ENCODE measurements at places on chromosomes 5 and 9.

- no peak for DNase-seq
Observed at GRCh38 chr9:14275331-14275730, 38.6 kb downstream of the NFIB start.

- no peak for DNase-seq
Observed at GRCh38 chr9:127558581-127559246, 53.4 kb upstream of the STXBP1 start.

GRCh38 chr9:2916382-2916985, 72.6 kb upstream of the PUM3 start:
- DNase-seq = no peak

- DNase-seq = no peak
Observed at GRCh38 chr5:77797136-77797535, 21.0 kb upstream of the TBCA start.

DNA sequence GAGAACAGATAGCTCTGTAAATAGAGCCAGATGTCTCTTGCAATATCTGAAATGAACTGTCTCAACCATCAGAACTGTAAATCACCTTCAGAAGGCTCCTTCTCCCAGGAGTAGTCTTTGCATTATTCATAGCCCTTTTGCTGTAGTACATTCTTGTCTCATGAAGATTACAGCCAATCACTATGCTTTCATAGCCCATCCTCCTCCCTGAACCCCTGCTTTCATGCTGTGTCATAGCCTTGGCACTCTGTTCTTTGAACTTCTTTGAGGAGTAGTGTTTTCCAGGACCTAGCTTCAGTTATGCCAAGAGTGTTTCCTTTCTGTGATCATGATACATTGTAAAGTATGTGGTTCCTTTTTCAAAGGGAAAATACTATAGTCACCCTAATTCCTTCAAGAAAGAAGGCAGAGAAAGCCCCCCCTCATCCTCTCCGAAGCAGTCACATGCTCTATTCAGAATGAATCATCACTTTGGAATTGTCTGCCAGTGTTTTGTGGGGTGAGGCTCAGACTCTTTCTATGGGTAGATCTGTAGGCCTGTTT, 61.1 kb downstream of the GRIA1 start:
- no peak for DNase-seq

- DNase-seq = no peak
Observed at GRCh38 chr5:22238047-22238446, 615.1 kb downstream of the CDH12 start.

GRCh38 chr5:138752341-138752950, 779 bp upstream of the CTNNA1 start:
- DNase-seq = peak; percentile 13

- DNase-seq = no peak
Observed at GRCh38 chr5:54792611-54793404, 192.6 kb downstream of the ESM1 start.

DNA sequence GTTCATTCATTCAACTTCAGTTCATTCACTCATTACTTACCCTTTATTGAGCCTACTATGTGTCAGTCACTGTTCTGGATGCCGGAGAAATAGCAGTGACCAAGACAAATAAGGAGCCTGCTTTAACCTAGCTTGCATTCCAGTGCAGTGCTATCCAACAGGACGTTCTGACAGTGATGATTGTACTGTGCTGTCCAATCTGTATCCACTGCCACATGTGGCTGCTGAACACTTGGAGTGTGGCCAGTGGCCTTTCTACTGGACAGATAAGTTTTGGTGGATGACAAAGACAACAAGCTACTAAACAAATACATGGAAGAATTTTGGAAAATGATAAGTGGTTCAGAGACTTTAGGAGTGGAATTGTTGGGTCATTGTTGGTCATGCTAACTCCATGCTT, 33.6 kb downstream of the SUB1 start:
- DNase-seq = no peak

DNA sequence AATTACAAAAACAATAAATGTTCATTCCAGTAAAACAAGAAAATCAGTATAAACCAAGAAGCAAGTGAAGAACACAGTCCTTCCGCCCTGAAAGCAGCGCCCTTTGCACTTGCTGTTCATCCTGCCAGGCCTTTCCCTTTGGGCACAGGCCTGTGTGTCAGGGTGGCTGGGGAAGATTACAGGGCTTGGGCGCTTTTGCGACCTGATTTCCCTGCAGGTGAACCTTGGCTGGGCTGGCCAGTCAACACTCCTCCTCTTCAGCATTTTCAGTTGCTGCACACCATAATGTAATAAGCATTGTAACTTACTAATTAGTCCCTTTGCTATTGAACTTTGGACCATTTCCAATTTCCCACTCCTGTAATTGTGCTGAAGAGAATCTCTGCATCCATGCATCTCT, 38.6 kb upstream of the TDRD7 start:
- no peak for DNase-seq

GRCh38 chr9:120465685-120466407, 114.1 kb downstream of the CDK5RAP2 start:
- no peak for DNase-seq

DNA sequence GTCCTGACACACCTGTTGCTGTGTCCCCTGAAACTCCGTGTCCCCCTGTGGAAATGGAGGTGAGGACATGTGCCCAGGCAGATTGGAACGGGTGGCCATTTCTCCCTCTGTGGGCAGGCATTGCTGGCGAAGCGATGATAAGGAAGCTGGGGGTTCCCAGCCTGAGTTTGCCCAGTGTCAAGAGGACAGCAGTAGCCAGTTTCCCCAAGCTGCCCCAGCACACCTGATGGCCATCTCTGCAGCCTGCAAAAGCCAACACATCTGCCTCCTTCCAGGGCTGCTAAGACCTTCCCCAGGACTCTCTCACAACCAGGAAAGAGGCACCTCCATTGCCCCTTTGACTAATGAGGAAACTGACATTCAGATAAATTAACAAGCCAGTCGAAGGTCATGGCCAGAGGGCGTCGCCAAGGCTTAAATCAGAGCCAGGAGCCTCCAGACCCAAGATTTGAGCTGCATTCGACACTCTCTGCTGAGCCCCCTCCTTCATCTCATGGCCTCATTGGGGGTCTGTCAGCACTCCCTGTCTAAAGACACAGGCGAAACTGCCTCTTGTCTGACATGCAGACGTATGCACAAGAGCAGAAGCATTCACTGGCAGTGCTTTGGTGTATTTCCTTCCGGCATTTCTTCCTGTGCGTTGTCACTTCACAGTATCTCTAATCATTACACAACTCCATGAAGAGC, 10.4 kb upstream of the WNK2 start:
- peak; percentile 27 for DNase-seq

- no peak for DNase-seq
Observed at GRCh38 chr5:109868737-109869136, 179.0 kb downstream of the MAN2A1 start.

DNA sequence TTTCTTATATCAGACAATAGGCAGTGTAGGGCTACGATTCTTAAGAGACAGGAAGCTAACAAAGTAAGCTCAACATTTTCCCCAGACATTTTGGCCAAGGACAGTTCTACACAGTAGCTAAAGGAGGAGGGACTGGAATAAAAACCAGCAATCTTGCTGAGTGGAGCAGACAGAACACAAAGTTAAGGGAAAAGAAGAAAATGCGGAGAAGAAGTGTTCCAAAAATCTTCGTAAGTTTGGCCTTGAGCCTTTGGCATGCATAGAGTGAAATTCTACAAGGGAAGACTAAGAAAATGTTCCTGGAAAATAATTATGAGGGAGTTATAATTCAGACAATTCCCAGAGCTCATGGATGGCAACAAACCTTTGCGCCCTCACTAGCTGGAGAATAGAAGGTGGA, 748.0 kb upstream of the CTNND2 start:
- DNase-seq = no peak

GRCh38 chr5:139954462-139954861, 88.6 kb downstream of the NRG2 start:
- DNase-seq = no peak

DNA sequence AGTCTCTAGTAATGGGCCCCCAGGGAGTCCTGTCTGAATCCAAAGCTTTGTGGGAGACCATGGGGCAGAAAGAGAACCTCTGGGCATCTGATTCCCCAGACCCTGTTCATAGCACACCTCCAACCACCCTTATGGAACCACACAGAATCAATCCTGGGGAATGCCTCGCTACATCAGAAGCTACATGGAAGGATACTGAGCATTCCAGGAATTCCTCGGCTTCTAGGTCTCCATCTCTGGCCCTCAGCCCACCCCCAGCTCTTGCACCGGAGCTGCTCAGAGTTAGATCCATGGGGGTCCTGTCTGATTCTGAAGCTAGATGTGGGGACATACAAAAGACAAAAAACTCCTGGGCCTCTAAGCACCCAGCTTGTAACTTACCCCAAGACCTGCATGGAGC, 28.4 kb downstream of the VCP start:
- no peak for DNase-seq

DNA sequence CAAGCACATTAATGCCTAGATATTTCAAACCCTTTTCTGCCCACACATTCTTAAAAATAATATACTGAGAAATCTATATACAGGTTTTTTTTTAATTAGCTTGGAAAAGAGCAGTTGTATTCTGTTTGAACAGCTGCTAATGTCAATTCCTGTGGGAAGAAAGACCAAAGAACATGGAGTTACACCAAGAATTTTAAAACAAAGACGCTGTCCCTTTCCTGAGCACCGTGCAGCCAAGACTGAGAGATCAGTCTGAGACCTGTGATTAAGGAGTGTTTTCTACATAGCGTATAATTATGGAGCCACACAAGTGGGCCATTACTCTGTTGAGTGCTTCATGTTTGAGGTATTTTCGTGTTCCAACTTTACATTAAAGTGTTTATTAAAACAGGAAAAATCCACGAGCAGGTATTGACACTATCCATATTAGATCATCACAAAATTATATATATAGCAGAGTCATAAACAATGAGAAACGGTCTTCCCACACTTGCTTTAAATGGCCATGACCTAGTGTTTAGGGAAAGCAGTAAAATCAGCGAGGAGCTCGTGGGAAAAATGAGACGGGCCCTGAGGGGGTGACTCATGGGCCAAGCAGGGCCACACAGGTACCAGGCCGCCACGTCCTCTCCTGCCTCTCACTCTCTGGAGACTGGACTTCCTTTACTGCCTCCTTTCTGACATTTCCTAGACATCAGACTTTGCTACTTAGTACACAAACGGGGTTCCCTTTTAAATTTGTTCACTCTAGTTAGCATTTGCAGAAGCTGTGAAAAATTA, 153.1 kb upstream of the OTULINL start:
- DNase-seq = no peak

GRCh38 chr5:156036640-156037039, 290.3 kb upstream of the SGCD start:
- no peak for DNase-seq

Measured in Kasumi-1 (cell line).